Stimulated activated CD8-positive, alpha-beta memory T cell treated with anti-CD3 and anti-CD28 coated beads, Interleukin-4, amount 100 ng/mL, for 4 hours (primary cell): ENCODE measurements at places on chromosomes 5 and 9.
A peak's percentile ranks its signal among the peaks of the same experiment; 100 is the strongest.

- DNase-seq, result no peak
Measured at GRCh38 chr9:123637945-123638634, 282.1 kb downstream of the CRB2 start.

DNA sequence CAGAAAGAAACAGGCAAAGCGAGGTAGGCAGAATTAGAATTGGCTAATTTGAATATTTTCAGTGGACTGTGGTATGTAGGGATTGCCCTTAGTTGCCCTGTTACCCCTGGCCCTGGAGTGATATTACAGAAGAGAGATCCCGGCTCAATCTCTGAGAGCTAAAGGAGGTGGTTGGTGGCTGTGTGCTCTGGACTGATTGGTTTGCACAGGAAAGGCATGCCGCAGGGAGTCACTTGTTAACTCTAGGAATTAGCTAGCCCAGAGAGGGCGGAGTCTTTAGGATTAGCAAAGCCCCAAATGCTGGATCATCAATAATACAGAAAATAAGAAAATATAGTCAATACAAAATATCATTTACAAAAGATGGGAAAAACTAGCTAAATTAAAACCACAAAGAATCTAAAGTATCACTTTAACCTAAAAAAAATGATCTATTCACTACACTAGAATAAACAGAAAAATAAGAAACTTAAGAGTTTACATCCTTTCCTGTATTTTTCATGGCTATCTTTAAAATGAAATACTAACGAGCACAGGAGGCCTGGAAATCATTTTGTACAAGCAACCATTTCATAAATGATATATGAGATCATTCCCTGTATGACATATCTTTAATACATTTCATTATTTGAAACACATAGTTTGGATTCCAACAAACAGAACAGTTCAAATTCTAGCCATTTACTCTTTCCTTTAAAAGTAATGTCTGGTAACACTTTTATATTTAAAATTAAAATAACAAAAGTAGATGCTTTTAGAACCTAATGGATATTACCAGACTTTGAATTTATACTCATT, 71.1 kb downstream of the GNAQ start:
- DNase-seq, result no peak

DNA sequence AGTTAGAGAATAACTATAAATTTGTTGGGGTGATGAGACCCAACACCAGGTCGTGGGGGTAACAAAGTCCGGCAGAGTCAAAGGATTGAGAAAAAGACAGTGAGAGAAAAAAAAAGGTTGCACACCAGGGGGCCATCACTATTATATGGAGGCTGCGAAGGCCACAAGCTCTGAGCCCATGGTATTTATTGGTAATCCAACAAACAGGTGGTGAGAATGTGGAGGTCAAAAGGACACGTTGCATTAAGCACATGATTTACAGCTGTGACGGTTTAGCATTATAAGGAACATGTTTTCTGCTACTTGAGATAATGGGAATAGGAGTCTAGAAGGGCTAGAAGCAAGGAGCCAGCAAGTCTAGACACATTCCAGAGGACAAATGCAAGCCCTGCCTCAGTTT, 2202.2 kb upstream of the C9orf72 start:
- DNase-seq, result no peak

GRCh38 chr5:135337064-135337463, 62.0 kb downstream of the MACROH2A1 start:
- no peak for DNase-seq

DNA sequence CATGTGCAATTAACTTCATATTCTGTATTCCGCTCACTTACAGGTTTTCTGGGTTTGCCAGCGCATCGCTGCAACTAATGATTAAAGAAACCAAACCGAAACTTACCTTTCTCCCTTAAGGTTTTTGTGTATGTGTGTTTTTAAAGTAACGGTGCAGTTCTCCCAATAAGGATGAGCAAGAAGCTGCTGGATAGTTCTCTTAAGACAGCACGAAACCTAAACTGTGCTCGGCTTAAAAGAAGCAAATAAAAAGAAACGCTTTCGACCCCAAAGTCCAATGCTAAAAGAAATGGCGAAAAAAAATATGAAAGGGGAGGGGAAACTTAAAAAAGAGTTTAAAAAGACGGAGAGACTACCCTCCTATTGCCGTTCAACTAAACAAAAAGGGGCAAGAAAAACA, 340 bp downstream of the ELAVL2 start:
- no peak for DNase-seq

- no peak for DNase-seq
Measured at GRCh38 chr9:84659313-84659712, 10.2 kb upstream of the NTRK2 start.

DNA sequence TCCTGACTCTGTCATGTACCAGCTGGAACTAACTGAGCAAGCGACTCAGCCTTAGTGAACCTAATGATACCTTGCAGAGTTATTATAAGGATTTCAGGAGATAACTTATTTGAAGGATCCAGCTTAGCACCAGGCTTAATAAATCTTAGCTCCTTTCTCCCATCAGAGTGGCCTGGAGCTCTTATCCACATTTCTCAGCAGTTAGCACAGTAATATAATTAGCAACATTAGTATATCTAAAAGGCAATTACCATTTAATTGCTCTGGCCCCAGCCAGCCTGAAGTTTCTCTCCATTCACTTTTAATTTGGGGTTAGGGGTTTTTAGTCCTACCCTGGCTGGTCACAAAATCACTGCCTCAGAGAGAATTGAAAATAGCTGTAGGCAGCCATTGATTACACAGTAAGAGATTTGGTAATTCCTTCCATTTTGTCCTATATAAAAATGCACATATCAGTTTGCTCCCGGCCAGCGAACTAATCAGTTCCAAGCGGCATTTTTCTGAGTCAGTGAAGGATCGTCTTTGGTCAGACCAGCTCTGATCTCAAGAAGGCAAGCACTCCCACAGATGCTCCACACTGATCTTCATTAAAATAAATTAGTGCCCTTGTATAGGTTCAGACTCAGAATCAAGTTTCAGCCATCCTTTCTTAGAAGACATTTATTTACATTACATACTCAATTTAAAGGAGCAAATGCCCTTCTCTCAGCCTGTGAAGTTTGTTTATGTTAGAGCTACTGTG, 56.6 kb downstream of the SNCAIP start:
- no peak for DNase-seq

- no peak for DNase-seq
Measured at GRCh38 chr9:74643303-74643923, 146.3 kb downstream of the RORB start.

DNA sequence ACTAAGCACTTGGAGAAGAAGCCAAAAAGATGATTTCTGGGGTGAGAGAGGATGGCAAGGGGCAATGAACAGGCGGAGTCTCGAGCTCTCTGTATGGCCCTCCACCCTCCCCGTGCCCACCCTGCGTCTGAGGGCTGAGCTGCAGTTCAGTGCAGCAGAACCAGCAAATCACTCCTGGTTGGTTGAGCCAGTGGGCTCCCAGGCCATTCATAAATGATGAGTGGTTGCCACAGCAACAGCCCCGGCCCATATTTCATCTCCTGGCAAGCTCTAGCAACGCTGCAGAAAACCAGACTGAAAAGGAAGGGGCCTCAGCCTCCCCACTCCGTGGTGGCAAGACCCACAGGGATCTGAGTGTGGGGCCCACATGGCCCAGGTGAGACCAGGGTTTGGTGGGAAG, 93.8 kb upstream of the PPP1R26 start:
- no peak for DNase-seq

DNA sequence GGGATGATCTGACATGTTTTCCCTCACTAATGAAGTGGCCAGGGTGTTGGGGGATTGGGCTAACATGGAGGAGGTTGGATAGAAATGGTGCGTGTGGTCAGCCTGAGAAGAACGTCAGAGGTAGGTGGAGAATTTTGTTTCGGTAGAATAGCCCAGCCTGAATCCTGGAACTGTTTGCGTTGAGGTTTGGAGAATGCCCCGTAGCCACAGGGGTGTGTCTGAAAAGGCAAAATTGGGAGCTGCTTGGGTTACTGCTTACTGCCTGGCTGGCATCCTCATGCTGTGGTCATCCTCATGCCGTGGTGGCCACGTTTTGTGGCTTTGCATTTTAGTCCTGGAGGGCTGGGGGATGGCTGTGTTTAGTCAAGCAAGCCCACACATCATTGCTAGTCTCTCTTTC, 236.9 kb downstream of the GOLPH3 start:
- DNase-seq, result no peak

DNA sequence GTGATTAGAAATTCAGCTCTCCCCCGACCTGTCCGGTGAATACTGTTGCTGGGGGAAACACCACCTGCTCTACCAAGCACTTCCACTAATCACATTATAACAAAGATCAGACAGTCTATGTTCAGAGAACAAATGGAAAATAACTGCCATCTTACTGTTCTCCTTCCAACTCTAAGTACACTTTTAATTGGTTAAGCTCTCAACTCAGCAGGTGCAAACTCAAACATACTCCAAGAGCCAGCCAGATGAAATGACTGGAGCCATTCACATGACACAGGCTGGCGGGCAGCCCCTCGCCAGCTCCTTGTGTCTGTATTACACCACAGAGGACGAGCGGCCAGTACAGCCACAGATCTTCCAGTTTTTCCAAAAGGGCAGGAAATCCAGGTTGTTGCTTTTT, 16.1 kb downstream of the LIFR start:
- no peak for DNase-seq

DNA sequence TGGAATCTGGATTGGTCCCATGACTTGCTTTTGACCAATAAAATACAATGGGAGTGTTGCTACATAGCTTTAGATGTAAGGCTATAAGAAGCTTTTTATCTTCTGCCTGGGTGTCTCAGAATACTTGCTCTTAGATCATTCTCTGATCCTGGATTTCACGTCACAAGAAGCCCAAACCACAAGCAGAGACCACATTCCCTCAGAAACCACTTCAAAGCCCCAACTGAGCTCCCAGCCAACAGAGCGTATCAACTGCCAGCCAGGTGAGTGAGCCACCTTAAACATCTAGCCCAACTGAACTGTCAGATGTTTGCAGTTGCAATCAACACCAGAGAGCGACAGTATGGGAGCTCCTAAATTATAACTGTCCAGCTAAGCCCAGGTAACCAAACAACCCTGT, 687.1 kb downstream of the TLE1 start:
- DNase-seq, result no peak

- DNase-seq, result peak; percentile 5
Measured at GRCh38 chr9:2158111-2158610, 143.0 kb downstream of the SMARCA2 start.

- no peak for DNase-seq
Measured at GRCh38 chr5:87300176-87300575, 32.5 kb downstream of the RASA1 start.

- no peak for DNase-seq
Measured at GRCh38 chr5:78127875-78128274, 166.6 kb downstream of the AP3B1 start.

DNA sequence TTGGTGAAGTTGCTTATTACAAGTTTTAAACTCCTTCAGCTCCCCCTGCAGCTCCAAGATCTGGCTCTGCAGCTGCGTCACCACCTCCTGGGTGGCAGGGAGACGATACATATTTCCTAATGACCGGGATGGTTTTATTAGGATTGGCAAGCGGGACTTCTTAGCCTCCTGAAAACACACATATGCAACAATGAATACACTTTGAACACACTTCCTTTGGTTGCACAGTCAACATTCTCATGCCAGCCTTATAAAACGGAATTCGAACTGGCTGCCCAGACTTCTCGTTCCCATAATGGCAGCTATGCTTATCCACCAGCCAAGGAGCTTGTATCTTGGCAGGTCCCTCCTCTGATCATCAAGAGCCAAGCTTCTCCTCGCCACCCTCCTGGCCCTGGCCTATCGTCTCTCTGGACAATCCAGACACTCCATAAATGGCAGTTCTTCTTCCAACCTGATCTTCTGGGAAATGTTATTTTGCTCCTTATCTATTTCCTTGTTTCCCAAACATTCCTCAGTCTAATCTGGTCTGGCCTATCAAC, 131.9 kb downstream of the CDK5RAP2 start:
- no peak for DNase-seq

DNA sequence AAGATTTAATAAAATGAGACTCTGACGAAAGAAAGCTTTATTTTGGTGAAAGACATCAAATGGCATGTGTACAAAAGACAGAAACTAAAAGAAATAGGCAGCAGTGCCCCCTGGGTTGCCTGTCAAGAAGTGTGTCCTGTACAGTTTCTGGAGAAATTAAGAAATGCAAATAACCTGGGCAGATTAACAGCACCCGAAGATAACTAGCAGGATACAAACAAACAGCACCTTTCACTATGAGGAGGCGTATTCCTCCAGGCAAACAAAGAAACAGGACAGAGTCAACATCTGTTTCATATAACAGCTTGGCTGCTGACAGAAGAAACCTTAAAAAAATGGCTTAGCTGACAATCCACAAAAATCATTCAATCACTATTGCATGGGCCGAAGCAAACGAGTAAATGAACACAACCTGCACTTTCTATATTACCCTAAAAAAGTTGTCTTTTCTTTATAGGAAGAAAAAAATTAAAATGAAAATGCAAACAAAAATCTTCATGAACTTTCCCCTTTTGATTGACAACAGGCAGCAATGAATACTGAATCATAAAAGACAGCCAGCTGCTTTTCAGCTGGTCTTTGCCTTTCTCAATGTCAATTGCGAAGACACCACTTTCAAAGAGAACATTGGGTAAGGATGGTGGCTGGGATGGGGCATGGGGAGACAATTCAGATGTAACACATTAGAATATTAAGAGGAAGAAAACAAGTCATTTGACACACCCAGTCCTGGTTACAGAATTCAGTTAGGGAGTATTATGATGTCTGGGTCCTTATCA, 162.1 kb downstream of the ARL15 start:
- no peak for DNase-seq

GRCh38 chr9:110307191-110307590, 30.5 kb downstream of the TXNDC8 start:
- no peak for DNase-seq

DNA sequence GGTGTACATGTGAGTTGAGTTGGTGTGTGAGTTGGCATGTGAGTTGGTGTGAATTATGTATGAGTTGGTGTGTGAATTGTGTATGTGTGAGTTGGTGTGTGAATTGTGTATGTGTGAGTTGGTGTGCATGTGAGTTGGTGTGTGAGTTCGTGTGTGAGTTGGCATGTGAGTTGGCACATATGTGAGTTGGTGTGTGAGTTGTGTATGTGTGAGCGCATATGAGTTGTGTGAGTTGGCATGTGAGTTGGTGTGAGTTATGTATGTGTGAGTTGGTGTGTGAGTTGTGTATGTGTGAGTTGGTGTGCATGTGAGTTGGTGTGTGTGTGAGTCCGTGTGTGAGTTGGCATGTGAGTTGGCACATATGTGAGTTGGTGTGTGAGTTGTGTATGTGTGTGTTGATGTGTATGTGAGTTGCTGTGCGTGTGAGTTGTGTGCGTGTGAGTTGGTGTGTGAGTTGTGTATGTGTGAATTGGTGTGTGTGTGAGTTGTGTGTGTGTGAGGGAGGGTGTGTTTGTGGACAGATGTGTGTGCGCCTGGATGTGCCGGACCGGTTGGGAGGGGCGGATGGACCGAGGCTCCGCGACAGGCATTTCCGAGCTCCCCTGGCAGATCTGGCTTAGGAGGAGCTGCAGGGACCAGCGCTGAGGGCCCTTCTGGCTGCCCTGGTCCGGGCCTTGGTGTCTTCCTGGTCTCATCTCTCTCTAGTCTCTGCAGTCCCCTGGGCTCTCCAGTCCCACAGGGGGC, 162.5 kb upstream of the IER5L start:
- no peak for DNase-seq

- no peak for DNase-seq
Measured at GRCh38 chr5:42825422-42826148, 13.9 kb upstream of the SELENOP start.

GRCh38 chr5:137782984-137783536, 28.9 kb upstream of the HNRNPA0 start:
- DNase-seq, result no peak

GRCh38 chr5:55416306-55416705, 108.5 kb downstream of the MTREX start:
- no peak for DNase-seq
